ENCODE measurements at places on chromosomes 5 and 9.

GRCh38 chr5:169808118-169808581, 171.1 kb downstream of the DOCK2 start:
- no peak for DNase-seq

GRCh38 chr5:124596595-124597421, 149.6 kb downstream of the ZNF608 start:
- DNase-seq, result no peak

GRCh38 chr5:83577036-83577636, 105.6 kb downstream of the VCAN start:
- no peak for DNase-seq

GRCh38 chr5:112860929-112861637, at the start of gene SRP19:
SRP19 (plus strand) TSS chr5:112861287; CDS start chr5:112861377, 90 bp downstream.
- DNase-seq, result peak; percentile 87

GRCh38 chr5:157415838-157416237, 44.2 kb upstream of the NIPAL4 start:
- DNase-seq, result no peak

DNA sequence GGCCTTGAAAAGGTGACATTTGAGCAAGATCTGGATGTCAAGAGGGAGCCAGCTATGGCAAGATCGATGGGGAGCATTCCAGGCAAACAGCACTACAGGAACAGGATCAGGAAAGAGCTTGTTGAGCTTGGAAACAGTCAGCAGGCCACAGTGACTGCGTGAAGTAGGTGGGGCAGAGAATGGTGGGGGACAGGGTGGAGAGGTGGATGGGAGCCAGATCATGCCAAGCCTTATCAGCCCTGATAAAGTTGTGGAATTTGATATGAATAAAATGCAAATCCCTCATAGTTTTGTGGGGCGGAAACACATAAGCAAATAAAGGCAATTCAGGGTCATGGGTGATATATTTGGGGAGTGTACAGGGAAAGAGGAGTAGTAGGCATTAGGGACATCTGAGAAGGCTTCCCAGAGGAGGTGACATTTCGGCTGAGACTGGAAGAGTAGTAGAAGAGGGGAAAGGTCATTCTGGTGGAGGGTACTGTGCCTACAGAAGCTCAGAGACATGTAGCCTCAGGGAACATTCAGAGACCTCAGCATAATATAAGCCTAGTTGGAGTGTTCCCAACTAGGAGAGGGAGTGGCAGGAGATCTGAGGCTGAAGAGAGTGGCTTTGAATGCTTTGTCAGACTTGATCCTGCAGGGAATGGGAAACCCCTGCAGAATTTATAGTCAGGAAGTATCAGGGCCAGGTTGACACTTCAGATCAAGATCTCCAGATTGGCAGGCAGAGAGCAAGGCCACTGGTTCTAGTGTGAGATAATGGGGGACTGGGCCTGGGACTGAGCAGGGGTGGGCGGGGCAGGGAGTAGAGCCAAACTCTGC, 9.7 kb upstream of the CYSTM1 start:
- DNase-seq, result no peak

- DNase-seq, result no peak
Measured at GRCh38 chr5:145943674-145944121, 7.3 kb downstream of the SH3RF2 start.

DNA sequence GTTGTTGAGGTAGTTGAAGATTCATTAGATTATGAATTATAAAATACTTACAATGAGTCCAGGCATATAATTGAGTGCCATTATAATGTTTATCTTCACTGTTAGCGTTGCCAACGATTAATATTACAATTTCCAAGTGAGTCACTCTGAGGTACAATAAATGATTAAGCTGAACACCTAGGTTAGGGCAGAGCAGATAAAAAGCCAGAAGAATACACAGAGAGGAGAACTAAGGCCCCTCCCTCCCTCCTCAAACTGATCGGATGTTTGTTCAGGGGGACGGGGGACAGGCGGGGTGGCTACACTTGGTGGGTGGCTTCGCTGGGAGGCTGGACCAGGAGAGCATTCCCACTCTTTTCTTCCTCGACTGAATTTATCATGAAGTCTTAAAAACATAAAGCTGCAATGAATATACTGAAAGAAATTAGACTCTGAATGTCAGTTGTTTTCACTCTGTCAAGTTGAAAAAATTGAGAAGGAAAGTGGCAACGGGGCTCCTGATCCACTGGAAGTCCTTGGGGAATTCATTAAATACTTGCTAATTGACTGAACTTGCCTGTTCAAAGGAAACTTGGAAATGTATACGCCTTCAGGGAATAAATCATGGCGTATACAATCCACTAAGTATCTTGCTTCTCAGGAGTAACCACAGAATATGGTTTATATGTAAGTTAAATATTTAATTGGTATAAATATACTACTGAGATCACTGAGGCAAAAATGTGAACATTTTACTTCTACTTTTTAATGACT, 198.1 kb downstream of the TSSK1B start:
- DNase-seq, result no peak

DNA sequence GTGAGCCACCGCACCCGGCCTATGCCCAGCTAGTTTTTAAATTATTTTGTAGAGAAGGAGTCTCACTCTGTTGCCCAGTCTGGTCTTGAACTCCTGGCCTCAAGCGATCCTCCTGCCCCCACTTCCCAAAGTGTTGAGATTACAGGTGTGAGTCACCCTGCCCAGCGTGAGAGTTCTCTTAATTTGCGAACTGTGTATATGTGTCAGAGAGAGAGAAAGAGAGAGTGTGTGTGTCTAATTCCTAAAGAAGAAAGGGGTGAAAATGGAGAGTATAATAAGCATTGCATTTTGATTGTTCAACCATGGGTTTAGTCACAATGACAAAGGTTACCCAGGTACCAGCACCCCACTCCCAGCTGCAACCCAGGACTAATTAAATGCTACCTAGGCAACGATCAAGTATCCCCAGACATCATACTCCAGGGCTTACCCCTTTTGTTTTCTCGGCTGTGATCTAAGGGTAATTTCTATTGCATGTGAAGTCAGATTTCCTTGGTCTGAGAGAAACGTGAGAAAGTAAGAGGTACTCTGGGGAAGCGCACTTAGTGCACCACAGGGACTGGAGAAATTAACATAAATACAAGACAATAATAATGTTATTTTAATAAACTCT, 16.6 kb downstream of the MAP1B start:
- DNase-seq, result no peak

GRCh38 chr5:33631786-33632185, 191.0 kb downstream of the TARS1 start:
- no peak for DNase-seq

DNA sequence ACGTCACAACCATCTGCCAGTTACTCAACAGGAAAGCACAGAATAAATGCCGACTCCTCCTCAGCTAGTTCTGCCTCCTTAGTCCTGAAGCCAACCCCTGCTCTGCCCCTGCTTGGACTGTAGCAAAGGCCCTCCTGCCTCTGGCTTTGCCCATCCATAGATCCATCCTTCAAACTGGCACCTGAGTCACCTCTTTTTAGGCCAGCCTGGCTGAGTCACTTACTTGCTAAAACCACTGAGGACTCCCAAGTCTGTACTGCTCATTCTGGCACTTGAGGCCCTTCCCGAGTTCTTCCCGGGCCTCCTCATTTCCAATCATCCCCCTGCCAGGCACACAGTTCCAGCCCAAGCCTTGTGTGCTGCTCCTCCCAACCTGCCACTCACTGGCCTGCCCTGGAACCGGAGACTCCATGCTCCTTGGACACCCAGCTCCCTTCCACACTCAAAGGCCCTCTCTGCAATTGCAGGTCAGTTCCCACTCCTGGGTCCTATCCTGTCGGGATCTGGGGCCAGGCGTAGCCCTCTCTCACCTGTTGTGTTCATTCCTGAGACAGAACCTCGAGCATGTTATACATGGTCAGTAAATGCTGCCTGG, 220.1 kb downstream of the DAB2IP start:
- no peak for DNase-seq
